ENCODE measurements at places on chromosomes 6 and 20.

DNA sequence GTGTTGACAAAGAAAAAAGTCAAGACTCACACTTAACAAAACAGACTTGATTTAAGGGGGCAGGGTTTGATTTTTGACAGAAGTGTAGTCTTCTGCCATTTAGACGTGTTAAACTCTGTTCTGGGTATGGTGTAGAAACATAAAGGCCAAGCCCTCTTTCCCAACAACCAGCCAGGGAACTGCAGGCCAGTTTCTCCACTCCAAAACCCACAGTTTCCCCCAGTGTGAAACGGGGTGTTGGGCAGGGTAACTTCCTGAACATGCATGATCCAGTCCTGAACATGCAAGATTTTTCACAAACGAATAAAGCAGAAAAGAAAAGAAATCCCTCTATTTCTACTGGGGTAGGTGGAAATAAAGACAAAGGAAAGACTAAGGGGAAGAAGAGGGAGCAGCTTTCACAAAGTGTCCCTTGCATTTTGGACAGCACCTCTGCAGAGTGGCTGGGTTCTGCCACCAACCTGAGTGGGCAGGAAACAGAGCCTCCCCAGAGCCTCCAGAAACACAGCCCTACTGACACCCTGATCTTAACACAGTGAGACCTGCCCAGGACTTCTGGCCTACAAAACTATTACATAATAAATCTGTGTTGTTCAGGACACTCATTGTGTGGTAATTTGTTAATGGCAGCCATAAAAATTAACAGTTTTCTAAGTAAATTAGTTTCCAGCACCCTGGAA lies 7.5 kb downstream of the APMAP start:
- DNase-seq = no peak

DNA sequence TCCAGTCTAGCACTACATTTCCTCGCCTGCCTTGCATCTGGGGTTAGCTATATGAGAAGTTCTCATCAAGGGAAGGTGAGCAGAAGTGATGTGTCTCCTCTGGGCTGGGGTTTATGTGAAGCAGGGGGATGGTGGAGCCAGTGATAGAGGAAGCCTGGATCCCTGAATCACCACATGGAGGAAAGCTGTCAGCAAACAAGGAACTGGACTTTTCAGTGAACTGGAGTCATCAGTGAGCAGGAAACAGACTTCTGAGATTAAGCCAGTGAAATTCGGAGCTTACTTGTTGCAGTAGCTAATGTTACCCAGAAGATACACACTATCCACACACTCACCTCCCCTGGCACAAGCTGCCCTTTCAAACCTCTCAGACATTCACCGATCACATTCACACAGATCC lies 13.4 kb upstream of the TOX2 start:
- no peak for DNase-seq

GRCh38 chr20:46814366-46815232 lies 80.0 kb upstream of the EYA2 start:
- no peak for DNase-seq

GRCh38 chr20:43969028-43969447 lies 54.4 kb downstream of the TOX2 start:
- no peak for DNase-seq

DNA sequence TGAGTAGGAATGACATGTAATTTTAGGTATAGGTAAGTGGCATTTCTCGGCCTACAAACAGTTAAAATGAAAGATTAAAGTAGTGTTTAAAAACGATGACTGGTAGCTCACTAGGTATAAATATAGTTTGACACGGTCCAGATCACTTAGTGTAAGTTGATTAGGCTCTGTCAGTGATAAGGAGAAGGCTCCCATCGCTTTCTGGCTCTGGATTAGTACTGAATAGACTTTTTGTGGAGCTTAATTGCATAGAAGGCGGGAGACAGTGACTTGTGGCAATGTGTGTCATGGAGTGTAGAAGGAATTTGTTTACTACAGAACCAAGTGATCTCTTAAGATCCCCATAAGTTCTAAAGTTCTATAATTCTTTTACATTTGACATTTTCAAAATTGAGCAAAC lies 6.7 kb downstream of the PYGB start:
- no peak for DNase-seq

GRCh38 chr6:127069659-127070279 lies 48.7 kb upstream of the RSPO3 start:
- no peak for DNase-seq

GRCh38 chr6:13613029-13613594 lies 2.0 kb upstream of the NOL7 start:
- no peak for DNase-seq

- no peak for DNase-seq
Observed at GRCh38 chr6:147974376-147974775, 368.3 kb upstream of the SASH1 start.

- DNase-seq = no peak
Observed at GRCh38 chr6:145656128-145656527, 79.2 kb downstream of the EPM2A start.

- no peak for DNase-seq
Observed at GRCh38 chr6:163782436-163783003, 368.0 kb downstream of the QKI start.

DNA sequence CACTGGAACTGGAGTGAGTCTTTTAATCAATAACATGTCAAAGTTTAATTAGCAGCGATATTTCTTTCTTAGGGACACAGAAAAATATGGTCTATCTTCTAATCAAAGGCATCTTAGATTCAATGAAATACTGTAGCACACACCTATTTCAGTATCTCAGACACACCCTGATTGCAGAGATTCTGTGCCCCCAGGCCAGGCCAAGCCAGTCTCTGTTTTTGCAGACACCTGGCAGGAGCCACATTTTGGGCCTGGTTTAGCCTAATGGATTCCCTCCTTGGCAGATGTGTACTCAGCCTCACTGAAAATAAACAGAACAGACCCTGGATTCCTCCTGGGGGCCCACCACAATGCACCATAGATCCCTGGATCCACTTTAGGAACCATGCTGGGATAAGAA lies 74.8 kb downstream of the LRFN2 start:
- no peak for DNase-seq

DNA sequence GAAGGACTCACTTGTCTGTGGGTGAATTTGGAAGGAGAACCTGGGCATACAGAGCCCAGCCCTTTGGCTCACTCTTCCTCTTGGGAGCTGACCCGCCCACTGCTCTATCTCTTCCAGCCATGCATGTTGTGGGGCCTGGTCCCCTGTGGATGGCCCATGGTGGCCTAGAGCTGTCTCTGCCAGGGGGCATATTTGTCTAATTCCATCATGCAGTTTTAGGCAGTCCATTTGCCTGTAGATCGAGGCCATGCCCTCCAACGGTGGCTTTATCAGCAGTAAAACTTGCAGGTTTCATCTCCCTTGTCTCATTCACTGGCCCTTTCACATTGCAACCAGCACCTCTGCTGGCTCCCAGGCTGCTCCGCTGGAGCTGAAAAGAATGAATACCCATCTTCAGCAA lies 12.9 kb upstream of the EZR start:
- DNase-seq = no peak

DNA sequence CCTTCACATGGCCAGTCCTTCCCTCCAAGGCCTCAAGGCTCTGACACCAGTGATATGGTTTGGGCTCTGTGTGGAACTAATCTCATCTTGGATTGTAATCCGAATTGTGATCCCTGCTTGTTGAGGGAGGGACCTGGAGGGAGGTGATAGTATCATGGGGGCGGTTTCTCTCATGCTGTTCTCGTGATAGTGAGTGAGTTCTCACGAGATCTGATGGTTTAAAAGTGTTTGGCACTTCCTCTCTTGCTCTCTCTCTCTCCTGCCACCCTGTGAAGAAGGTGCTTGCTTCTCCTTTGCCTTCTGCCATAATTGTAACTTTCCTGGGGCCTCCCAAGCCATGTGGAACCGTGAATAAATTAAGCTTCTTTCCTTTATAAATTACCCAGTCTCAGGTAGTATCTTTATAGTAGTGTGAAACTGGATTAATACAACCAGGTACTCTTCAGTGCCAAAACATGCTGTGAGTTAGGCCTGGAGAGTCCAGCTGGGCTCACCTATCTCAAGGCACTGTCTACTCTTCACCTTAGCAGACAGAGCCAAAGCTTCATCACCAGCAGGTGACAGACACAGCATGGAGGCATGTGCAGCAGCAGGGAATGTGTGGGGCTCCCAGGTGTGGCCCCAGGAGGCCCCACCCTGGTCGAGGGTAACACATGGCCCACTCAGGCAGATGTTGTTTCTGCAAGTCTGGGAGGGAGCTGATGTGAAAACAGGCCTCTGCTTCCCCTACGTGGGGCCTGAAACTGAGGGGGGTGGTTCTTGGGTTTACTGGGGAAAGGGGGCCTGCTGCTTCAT lies 97.5 kb upstream of the CDYL start:
- no peak for DNase-seq

DNA sequence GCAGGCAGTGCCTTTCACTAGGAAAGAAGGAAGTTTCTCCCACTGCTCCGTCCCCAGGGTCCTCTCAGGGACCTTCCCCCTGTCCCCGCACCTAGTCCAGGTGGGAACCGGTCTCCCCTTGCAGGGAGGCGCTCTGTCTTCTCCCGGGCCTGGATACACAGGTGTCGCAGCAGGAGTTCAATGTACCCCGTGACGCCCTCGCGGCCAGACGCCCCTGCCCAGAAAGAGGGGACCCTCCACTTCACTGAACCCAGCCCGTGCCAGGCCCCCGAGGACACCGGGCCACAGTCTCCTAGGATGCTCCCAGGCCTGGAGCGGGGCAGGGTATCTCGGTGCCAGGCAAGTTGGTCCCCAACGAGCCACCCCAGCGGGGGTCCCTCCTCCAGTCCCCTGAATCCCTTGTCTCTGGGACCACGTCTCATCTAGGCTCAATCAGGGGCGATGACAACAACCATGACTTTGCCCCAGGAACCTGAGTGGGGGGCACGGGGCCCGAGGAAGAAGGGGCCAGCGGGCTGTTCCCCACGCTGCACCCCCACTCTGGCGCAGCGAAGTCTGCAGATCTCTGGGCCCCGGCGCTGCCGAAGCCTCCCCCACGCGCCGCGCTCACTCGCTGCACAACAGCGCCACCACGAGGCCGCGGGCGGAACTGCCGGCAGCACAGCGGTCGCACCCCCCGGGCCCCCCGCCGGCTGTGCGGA lies 103.0 kb downstream of the EDN3 start:
- peak; percentile 22 for DNase-seq

DNA sequence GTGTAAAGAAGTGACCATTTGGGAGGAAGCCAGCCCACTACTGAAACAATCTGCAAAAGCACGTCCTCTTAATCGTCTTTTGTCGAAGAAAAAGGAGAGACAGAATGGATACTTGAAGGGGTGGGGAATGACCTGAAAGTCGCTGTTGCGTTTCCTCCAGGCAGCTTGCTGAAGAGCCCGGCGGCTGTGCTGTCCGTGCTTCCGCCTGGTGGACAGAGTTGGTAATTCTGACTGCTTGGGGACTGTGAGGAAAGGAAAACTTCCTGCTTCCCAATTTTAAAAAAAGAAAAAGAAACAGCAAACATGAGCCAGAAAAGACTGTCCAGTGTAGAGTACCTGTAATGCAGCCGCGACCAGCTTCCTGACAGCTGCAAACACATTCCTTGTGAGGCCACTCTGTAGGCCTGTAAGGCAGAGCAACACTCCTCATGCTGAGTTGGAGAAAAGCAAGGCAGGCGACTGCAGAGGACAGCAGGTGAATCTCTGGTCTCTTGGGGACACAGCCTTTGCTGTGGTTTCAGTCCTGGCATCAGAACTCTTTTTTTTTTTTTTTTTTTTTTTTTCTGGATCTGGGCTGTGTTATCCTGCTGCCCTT lies 251.1 kb upstream of the TBX18 start:
- no peak for DNase-seq

DNA sequence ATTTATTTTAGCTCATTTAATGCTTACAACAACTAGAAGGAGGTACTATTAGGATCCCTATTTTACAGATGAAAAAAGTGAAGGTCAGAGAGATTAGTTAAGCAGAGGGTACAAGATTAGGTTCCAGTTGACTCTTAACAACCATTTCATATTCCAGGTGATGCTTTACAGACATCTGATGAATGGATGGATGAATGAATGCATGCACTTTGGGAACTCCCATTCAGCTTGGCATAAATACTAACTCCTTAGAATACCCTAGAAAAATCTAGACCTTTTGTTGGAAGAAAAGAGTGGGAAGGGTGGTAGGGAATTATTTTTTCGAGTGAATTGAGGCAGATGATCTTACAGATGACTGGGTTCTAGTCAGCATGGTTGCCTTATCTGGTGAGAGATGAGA lies 746 bp upstream of the SNRPB2 start:
- no peak for DNase-seq

GRCh38 chr6:85129881-85130280 lies 320.0 kb upstream of the NT5E start:
- DNase-seq = no peak

DNA sequence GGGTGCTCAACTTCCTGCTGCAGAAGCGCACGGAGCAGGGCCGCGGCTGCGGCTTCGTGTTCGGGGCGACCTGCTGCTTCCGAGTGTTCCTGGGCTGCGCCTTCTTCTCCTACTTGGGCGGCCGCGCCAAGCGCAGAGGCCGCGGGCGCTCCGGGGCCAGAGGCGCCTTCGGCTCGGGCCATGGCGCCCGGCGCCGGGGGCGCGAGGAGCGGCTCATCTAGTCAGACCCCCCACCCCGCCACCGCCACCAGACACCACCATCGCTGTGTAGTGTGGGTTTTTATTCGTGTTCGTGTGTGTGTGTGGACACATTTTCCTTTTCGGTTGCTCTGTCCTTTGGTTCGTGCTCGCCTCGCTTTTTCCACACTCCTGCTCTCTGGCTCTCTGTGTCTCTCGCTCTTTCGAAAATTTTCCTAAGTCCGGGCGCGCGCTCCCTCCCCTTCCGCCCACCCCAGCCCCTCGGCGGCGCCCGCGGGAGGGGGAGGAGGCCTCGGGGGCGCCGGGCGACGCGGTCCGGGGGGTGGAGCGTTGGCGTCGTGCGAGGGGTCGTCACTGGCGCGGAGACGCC lies 38.1 kb downstream of the GNAS start:
- DNase-seq = no peak

GRCh38 chr20:49214571-49214970 lies 4.6 kb upstream of the DDX27 start:
- DNase-seq = no peak

DNA sequence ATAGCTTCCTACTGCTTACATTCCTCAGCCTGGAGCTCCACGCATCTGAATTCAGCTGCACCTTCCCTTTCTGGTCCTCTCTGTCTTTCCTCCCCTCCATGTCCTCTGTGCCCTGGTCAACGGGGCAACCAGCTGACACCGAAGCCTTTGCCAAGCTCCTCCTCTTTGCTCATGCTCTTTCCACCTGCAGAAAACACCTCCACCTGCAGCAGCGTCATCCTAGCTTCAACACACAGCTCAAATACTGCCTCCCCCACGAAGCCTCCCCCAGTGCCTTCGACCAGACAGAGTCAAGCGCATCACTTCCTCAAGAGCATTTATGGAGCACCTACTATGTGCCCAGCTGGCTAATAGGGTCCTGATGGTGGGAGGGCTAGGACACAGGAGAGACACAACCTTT lies 9.2 kb downstream of the CDH22 start:
- DNase-seq = no peak

- DNase-seq = no peak
Observed at GRCh38 chr6:86609549-86610388, 327.6 kb upstream of the HTR1E start.

GRCh38 chr6:35018182-35018519 lies 123.0 kb downstream of the TCP11 start:
- no peak for DNase-seq

Measured in NCI-H2107 (cell line).